ENCODE measurements at places on chromosomes 13 and 19.

- no peak for DNase-seq
Observed at GRCh38 chr19:14059652-14060155, 2.2 kb downstream of the PALM3 start.

GRCh38 chr19:11387162-11388034 lies 3.3 kb upstream of the EPOR start:
- no peak for DNase-seq

DNA sequence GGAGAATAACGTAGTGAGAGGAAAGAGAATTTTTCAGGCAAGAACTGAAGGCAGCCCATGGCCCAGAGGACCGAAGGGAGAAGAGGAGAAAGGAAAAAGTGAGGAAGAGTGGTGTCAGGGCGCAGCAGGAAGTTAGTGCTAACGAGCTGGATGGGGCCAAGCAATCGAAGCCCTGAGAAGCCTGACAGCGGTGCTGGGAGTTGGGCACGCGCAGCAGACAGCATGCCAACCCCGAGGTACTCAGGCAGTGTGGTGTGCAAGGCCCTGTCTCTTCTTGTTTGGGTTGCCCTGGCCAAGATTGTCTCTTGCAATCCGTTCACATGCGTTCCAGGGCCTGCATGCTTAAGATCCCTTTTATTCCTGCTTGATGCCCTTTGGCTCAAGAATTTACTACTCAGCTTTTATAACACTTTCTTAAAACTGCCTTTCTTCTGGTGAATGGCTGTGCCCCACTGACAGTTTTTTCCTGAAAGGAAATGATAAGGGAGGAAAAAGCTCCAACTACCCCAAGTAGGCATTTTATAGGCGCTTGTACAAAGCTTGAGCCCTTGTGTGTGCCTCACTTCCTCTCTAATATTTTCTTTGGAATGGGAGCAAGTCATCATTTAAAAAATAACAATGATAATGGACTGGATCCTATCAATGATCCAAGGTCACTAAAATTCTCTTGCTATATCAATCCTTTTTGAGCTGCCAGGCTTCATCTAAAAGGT lies 115.4 kb downstream of the FLT1 start:
- peak; percentile 75 for DNase-seq

GRCh38 chr13:110991991-110992508 lies 77.2 kb upstream of the ANKRD10 start:
- no peak for DNase-seq

DNA sequence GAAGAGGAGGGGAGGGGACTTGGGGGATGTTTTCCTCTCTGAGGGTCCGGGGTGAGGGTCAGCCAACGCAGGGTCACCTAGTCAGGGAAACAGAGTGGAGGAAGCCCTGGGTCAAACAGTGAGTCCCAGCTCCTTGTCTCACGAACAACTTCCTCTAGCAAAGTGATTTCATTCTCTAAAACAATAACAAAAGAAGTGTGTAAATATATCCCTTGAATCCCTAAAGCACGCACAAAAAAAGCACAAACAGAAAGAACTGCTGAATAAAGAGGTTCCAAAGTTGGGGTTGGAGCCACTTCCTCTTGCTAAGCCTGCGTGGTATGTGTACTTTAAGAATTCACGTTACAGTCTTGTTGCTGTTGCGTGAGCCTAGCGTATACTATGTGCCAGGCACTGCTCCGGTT lies 1.5 kb upstream of the C5AR2 start:
- DNase-seq = no peak
